Breast epithelium (tissue), 4 donors: ENCODE measurements at places on chromosomes 12 and 14.

GRCh38 chr12:96549341-96549740, 60.0 kb downstream of the CFAP54 start:
- no peaks in the 10 kb centered on the region for H3K36me3 ChIP-seq
- no peaks in the 10 kb centered on the region for H3K4me1 ChIP-seq
- H3K4me3 ChIP-seq = no peak overlapping the region
- no peaks in the 10 kb centered on the region for H3K27me3 ChIP-seq
- no peak for DNase-seq
- no peak overlapping the region for H3K27ac ChIP-seq

- H3K27ac ChIP-seq = peak overlapping the region; percentile 89
- H3K27me3 ChIP-seq = no peaks in the 10 kb centered on the region
- DNase-seq = peak; percentile 80
- peaks cover 19% of the 10 kb centered on the region for H3K4me1 ChIP-seq
- no peak overlapping the region for H3K4me3 ChIP-seq
Measured at GRCh38 chr12:49825971-49826421, 2.2 kb downstream of the NCKAP5L start.

DNA sequence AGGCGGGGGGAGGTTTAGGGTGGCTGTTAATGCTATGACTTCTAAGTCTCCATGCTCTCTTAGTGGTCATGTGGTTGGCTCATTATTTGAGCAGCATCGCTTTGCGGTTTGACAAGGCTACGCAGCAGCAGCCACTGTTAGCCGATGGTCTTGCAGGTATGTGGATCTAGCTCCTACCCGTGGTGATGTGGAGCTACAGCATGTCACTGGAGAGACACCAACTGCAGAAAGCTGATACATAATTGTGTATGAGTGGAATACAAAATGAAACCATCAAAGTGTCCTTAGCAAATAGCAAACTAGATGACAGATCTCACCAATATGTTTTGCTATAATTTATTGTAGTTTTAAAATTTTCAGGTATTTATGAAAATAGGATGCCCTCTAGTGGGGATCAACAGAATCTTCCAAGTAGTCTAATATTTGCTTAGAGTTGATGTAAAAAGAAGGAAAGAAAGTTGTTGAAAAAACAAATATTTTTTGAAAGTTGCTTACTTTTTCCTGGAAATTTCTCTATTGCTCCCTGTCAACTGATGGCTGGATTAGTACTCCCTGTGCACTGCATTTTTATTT, 94.9 kb downstream of the NAV3 start:
- peak; percentile 55 for DNase-seq
- no peaks in the 10 kb centered on the region for H3K36me3 ChIP-seq
- H3K4me3 ChIP-seq = no peak overlapping the region
- no peaks in the 10 kb centered on the region for H3K4me1 ChIP-seq
- H3K27me3 ChIP-seq = no peaks in the 10 kb centered on the region

DNA sequence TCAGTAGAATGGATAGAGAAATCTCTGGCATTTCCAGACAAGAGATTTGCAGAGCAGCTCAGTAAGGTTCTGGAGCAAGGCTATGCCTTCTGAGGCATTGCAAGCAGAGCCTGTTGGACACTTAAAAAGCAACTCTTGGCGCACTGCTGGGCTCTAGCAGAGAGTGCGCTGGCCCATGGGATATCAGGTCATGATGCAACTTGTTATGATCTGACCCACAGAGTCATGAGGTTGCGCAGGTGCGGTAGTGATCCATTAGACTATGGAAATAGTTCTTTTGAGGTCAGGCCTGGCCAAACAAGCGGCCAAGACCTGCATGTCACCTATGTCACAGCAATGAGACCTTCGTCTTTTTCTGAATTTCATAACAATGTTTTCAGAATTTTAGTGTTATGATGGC, 168.6 kb downstream of the TMTC3 start:
- H3K4me1 ChIP-seq = no peaks in the 10 kb centered on the region
- DNase-seq = no peak
- no peaks in the 10 kb centered on the region for H3K27me3 ChIP-seq
- no peak overlapping the region for H3K4me3 ChIP-seq

DNA sequence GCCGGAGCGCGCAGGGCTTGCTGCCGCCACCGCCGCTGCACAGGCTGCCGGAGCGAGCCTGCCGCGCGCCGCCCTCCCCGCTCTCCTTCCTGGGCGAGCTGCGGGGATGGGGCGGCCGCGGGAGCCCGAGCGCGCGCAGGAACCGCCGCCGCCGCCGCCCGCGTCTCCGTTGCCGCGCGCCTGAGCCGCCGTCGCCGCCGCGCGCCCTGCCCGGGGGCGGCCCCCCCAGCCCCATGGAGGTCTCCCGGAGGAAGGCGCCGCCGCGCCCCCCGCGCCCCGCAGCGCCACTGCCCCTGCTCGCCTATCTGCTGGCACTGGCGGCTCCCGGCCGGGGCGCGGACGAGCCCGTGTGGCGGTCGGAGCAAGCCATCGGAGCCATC, 352 bp downstream of the PLXNC1 start:
- no peaks in the 10 kb centered on the region for H3K36me3 ChIP-seq
- H3K27me3 ChIP-seq = peaks cover 17% of the 10 kb centered on the region
- H3K27ac ChIP-seq = peak overlapping the region; percentile 35
- peak overlapping the region; percentile 66 for H3K4me3 ChIP-seq

DNA sequence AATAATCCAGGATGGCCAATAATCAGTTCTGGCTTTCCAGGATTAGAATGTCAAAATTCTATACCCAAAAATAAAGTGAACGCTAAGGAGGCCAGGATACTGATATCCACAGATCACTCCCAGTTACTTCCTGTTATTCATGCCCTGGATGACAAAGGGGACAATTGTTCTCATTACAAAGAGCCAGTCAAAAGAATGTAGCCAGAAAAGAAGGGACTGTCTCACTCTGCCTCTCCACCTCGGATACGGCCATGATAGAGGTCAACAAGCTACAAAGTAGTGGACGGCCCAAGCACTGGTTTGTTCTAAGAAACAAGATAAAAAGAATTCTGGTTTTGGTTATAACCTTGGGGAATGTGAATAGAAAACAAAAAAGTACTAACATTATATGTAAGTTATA, 116.1 kb upstream of the ATF7IP start:
- no peak for DNase-seq
- H3K36me3 ChIP-seq = no peaks in the 10 kb centered on the region
- no peaks in the 10 kb centered on the region for H3K4me1 ChIP-seq
- H3K27ac ChIP-seq = peak overlapping the region; percentile 65
- no peaks in the 10 kb centered on the region for H3K27me3 ChIP-seq

DNA sequence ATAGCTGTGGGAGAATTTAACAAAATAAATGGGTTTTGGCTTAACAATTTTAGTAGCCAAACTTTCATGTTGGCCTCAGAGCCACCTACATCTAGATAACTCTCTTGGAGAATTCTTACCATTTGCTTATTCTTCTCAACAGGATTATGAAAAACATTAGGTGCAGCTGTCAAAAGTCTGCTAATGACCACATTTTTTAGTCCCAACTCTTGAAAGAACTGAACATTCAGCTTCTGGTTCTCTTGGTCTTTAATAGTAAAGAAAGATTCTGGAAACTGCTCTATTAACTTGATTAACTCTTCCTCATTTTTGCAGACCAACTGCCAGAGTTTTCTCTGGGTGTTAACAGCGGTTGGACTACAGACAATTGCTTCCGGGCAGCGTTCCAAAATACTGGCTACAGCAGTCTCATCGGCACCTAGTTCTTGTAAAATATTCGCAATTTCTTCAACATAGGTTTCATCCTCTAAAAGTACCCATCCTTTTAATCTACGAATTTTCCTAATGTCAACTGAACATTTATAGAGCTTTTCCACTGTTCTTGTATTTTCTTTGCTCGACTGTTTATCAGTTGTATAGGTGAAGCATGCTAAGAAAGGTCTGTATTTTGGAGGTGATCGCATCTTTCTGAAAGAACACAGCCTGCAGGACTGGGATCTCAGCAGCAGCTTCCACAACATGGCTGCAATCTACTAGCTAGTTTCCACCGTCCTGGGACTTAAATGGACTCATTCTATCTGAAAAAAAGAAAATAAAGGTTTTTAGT, 8.7 kb downstream of the MTERF2 start:
- H3K27ac ChIP-seq = no peak overlapping the region
- H3K27me3 ChIP-seq = no peaks in the 10 kb centered on the region
- no peak overlapping the region for H3K4me3 ChIP-seq
- no peak for DNase-seq
- no peaks in the 10 kb centered on the region for H3K36me3 ChIP-seq
